ENCODE measurements at places on chromosomes 11 and 22. TPM values are rescaled to one million over a fixed set of nuclear protein-coding genes. Genes with fewer than 3 reads are reported as not detected.

The LGALS12 gene
- total RNA-seq, result not detected

DNA sequence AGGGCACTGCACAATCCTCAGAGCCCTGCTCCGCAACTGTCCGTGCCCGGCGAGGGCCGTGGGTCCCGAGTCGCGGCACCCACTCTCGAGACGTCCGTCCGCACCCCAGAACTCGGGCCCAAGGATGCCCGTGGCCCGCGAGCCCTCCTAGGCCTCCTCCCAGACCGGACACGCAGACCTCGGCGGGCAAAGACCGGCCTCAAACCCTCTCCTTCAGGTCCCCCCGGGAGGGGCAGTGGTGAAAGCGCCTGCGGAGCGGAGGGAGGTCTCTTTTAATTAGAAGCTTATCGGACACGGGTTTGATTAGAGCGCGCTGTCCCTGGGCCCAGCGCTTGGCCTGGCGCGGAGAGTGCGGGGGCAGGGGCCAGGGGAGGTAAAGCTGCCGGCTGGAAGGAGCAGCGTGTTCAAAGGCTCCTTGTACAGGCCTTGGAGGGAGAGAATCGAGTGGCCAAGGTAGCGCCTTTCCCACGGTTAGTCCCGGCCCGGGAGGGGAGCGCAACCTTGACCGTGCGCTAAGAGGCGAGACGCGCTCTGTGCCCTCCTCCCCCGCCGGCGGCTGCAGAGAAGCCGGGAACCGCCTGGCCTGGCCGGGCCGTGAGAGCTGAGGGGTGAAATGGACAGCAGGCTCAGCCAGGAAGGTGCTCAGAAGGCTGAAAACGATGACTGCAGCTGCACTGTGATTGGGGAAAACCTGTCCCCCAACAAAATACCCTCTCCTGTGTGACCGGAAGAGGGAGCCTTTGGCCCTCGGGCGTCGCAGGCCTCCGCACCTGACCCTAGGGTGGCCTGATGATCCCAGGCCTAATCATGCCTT, 4.6 kb downstream of the WT1 start:
- no peak for DNase-seq

The RIMBP3B gene
- total RNA-seq, result 0.16 TPM

- peak; percentile 88 for DNase-seq
Measured at GRCh38 chr11:118002541-118003423, 16.6 kb downstream of the IL10RA start.

DNA sequence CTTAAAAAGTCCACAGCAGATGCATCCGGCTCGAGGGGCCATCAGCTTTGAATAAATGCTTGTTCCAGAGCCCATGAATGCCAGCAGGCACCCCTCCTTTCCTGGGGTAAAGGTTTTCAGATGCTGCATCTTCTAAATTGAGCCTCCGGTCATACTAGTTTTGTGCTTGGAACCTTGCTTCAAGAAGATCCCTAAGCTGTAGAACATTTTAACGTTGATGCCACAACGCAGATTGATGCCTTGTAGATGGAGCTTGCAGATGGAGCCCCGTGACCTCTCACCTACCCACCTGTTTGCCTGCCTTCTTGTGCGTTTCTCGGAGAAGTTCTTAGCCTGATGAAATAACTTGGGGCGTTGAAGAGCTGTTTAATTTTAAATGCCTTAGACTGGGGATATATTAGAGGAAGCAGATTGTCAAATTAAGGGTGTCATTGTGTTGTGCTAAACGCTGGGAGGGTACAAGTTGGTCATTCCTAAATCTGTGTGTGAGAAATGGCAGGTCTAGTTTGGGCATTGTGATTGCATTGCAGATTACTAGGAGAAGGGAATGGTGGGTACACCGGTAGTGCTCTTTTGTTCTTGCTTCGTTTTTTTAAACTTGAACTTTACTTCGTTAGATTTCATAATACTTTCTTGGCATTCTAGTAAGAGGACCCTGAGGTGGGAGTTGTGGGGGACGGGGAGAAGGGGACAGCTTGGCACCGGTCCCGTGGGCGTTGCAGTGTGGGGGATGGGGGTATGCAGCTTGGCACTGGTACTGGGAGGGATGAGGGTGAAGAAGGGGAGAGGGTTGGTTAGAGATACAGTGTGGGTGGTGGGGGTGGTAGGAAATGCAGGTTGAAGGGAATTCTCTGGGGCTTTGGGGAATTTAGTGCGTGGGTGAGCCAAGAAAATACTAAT, 1.9 kb downstream of the NEAT1 start:
- DNase-seq, result peak; percentile 80

DNA sequence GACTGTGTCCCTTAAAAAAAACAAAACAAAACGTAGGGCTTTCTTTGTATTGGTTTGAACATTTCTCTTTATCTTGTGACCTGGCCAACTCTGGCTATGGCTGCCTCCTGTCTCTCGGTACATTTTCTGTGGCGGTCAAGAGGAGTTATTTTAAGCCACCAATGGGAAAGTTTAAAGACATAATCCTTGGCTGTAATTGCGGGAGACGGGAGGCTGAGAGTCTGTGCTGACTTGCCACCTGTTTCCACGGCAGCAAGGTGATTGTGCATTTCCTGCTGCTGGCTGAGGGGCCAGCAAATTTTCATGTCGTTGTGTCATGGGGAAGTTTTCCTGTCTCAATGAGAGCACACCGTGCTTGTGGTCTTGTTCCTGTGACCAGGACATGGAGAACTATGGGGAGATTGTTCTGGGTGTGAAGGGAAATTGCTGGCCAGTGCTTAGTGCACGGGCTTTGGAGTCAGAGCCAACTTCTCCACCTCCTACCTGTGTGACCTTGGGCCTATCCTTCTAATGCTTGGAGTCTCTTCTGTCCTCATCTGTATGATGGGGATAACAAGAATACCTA, 11.0 kb downstream of the PTPRJ start:
- DNase-seq, result peak; percentile 30

- DNase-seq, result no peak
Measured at GRCh38 chr11:75800136-75800675, 14.8 kb upstream of the UVRAG start.

GRCh38 chr11:80144897-80145594, 704.2 kb upstream of the TENM4 start:
- no peak for DNase-seq

GRCh38 chr11:105953886-105954285, 68.2 kb downstream of the MSANTD4 start:
- no peak for DNase-seq

- peak; percentile 78 for DNase-seq
Measured at GRCh38 chr11:64787526-64788320, 9.4 kb upstream of the SF1 start.

- DNase-seq, result no peak
Measured at GRCh38 chr11:14248580-14248981, 110.4 kb downstream of the RRAS2 start.

- DNase-seq, result no peak
Measured at GRCh38 chr22:29658176-29658575, 54.7 kb downstream of the NF2 start.

The MMP27 gene
- not detected for total RNA-seq

The RASL10A gene
- total RNA-seq, result not detected

The TMA7B gene
- total RNA-seq, result 2.2 TPM

- peak; percentile 73 for DNase-seq
Measured at GRCh38 chr11:19076744-19077589, 16.4 kb upstream of the MRGPRX2 start.

- no peak for DNase-seq
Measured at GRCh38 chr22:19629331-19629719, 85.0 kb upstream of the SEPTIN5 start.

DNA sequence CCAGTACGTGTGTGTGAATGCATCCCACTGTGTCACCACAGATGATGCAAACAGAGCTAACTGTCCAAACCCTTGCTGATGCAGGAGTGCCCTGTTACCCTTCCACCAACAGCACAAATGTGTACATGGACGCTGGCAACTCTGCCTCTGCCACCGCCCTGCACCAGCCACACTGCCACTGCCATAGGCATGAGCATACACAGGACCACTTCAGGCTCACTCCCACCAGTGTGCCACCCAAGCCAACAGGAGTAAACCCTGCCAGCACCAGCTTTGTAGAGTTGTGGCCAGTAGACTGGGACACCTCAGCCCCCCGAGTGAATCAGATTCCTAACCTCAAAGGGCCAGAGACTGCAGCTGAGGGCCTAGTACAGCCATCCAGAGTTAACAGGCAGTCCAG, 34.0 kb downstream of the NOX4 start:
- no peak for DNase-seq

- DNase-seq, result peak; percentile 76
Measured at GRCh38 chr22:37639070-37639760, at the start of gene SH3BP1. Gene SH3BP1, plus strand, starts transcription at chr22:37639669. Its CDS starts 119 bp downstream, at chr22:37639788.

DNA sequence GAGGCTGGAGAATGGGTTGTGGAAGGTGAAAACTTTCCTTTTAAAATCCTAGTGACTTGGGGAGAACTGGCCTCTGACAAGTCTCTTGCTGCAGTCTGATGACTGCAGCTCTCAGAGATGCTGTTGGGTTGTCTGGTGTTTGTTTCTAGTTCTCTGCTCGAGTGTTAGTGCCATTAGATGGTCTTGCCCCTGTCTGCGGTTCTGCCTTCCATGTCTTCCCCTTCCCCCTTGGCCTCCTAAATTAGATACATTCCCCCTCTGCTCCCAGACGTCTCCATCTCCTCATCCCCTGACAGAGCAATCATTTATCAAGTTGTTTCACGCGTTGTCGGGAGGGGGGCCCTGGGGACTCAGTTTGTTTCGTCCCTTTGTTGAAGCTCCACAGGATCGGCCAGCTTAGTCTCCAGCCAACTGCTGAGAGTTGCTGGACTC, 67.7 kb downstream of the CECR2 start:
- DNase-seq, result no peak

The THAP12 gene
- total RNA-seq, result 50.3 TPM

The CFAP300 gene
- not detected for total RNA-seq

The MS4A3 gene
- not detected for total RNA-seq

The CABP4 gene
- 0.83 TPM for total RNA-seq

The TRPC6 gene
- not detected for total RNA-seq

DNA sequence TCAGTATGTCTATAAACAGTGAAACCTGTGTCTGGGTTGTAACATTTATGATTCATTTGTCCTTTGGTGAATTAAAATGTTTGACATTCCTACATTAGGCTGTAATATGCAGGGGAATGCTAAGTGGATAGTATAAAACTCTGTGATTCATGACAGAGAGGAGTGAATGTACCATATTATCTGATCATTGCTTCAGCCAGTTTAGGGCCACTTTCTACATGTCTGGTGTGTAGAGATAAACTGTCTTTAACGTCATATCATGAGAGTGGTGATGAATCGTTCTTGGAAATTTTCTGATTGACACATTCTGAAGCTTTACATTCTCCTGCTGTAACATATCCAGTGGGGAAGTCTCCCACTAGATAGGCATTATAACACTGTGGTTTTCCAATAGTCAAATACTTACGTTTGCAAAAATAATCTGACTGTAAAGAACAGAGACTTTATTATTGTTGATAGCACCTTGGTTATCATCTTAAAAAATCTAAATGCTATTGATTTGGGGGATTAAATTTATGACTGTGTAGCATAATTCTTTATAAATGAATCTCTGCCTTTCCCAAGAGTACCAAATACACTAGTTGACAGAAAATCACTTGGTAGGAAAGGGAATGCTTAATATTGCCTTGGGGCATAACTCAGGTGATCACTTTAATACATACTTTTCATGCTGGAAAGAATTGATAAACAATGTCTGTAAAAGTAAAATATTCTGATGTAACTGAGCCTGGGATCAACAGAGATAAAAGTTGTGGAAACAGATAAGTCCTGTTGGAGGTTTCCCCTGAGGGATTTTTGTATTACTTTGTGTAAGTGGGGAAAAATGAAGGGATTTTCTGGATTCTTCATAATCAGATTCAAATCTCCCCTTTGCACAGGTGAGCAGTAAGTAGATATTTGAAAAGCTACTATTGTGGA, 427.9 kb downstream of the JRKL start:
- no peak for DNase-seq

- DNase-seq, result no peak
Measured at GRCh38 chr11:19595499-19595839, 117.2 kb upstream of the NAV2 start.

The UBQLNL gene
- 0.25 TPM for total RNA-seq

DNA sequence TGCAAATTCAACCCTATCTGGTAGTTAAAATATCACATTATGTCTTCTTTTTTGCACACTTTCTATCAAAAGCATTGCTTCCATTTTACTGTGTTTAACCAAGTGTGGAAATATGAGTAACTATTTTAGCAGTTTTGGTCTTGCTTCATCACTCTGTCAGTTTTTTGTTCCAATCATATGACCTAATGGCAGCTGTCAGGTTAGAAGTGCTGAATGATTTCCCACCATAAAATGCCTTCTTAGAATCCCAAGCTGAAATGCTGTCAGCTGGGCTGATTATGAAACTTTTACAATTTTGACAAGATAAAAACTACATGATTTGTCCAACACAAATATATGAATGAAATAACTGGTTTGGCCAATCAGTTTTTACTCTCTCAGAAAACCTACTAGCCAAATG, 1654.6 kb upstream of the RAG2 start:
- DNase-seq, result no peak

GRCh38 chr11:99275521-99275920, 254.8 kb downstream of the CNTN5 start:
- no peak for DNase-seq

The OR9I1 gene
- total RNA-seq, result not detected

The MS4A14 gene
- total RNA-seq, result not detected

- peak; percentile 85 for DNase-seq
Measured at GRCh38 chr11:114183044-114183511, 113.1 kb upstream of the NNMT start.

DNA sequence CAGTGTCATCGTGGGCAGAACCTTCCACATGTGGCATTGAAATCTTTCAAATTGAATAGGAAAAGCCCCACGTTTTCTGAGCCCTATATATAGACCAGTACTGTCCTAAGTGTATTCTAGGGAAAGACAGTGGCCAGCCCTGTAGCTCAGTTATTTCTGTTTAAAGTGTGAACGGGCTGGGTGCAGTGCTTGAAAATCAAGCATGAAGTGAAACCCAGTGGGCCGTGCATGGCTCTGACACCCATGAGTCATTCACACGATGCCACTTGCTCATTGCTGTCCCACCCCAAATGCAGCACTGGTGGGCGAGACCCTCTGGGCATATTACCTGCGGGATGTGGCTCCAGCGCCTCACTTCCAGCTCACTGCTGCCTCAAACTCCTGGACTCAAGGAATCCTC, 29.8 kb upstream of the CCDC188 start:
- peak; percentile 19 for DNase-seq

GRCh38 chr11:129061492-129062230, 119.0 kb upstream of the TP53AIP1 start:
- no peak for DNase-seq

DNA sequence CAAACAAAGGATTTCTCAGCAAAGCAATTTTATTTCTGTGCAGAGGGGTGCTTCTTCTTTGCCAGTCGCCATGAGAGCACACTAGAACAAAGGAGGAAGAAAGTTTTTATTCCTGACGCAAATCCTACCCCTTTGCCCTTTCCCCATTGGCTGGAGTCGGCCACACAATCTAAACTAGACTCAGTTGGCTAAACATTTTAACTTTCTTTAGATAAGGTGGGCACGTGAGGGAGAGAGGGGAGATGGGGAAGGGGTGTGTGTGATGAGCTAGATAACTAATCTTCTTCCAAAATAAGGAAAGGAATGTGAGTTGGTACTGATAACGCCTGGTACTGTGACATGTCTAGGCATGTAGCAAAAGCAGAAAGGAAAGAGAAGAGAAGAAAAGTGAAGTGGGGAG, 626 bp downstream of the TRIM22 start:
- DNase-seq, result no peak

GRCh38 chr11:45158891-45159605, 12.6 kb downstream of the PRDM11 start:
- DNase-seq, result no peak

The PGA5 gene
- total RNA-seq, result not detected
